ENCODE measurements at places on chromosomes 7 and 10.
A peak's percentile ranks its signal among the peaks of the same experiment; 100 is the strongest.

DNA sequence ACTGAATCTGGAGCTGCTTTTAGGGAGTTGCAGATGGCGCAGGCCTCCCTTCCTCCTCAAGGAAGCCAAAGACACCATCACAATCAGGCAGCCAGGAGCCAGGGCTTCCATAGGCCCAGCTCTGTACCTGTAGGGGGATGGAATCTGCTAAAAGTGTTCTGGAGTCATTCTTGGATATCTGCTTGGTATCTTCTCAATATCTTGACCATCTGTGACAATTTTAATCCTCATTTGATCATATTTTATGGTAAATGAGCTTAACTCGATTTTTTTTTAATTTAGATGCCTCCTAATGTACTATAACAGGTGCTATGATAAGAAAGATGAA, 3.1 kb downstream of the ST7 start:
- no peak for DNase-seq

- DNase-seq, result no peak
Observed at GRCh38 chr10:91551856-91552255, 81.0 kb downstream of the PPP1R3C start.

GRCh38 chr10:28381903-28382347, 79.1 kb upstream of the MPP7 start:
- DNase-seq, result peak; percentile 61

DNA sequence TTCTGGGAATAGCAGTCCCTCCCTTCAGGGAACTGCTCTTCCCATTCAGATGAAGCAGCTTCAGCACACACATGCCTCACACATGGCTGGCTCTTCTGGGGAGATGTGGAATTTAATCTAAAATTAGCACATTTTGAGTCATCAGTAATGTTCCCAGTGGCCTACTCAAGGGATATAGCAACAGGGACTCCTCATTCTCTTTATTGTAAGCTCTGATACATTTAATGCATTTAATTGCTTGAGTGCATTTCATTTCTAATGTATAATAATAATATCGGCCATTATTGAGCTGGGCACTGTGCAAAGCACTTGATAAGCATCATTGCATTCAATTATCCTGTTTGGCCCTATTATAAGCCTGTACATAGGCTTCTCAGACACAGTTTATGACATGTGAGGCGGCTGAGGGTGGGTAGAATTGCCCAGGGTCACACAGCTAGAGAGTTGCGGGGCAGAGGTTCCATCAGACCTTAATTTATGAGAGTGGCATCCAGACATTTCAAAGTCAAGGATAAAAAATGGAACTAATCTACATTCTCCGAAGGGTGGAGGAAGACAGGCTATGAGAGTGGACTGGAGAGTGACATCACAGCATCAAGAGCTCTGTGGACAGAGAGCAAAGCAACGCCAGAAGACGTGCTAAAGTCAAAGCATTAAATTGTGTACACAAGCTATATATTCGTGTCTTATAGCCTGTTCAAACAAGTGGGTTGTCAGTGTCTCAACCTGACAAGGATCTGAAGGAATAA, 76.8 kb downstream of the LANCL2 start:
- peak; percentile 41 for DNase-seq

DNA sequence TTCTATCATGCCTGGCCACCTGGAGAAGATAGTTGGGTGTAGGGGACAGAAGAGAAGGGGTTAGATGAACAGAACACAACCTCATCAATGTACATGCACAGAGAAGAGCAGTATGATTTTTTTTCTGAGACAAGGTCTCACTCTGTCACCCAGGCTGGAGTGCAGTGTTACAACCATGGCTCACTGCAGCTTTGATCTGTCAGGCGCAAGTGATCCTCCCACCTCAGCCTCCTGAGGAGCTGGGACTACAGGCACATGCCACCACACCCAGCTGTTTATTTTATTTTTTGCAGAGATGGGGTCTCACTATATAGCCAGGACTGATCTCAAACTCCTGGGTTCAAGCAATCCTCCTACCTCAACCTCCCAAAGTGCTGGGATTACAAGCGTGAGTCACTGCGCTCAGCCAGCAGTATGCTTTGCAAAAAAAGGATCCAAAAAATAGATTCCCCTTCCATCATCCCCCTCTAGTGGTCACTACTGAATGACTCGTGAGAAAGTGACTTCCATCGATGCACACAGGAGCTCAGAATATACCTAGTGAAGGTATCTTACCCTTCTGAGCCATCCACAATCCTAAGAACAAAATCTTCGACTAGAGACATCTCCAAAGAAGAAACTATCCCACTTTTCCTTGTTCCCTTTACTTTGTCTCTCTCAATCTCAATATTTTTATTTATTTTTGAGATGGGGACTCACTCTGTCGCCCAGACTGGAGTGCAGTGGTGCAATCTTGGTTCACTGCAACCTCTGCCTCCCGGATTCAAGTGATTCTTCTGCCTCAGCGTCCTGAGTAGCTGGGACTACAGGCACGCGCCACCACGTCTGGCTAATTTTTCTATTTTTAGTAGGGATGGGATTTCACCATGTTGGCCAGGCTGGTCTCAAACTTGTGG, 21.0 kb downstream of the ZCWPW1 start:
- peak; percentile 34 for DNase-seq

GRCh38 chr10:44813201-44813600, 97.9 kb upstream of the TMEM72 start:
- DNase-seq, result no peak

DNA sequence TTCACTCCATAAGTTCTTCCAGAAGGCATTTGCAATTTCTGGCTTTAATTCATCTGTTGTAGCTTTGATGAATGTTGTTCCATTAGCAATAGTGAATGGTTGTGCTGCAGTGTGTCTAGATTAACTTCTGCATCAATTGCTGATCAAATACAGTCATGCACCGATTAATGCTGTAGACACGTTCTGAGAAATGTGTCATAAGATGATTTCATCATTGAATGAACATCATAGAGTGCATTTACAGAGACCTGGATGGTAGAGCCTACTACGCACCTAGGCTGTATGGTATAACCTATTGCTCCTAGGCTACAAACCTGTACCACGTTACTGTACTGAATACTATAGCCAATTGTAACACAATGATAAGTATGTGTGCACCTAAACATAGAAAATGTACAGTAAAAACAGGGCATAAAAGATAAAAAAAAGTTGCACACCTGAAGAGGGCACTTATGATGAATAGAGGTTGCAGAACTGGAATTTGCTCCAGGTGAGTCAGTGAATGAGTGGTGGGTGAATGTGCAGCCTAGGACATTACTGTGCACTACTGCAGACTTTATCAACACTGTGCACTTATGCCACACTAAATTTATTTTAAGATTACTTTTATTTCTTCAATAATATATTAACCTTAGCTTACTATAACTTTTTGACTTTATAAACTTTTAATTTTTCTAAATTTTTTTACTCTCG, 170.7 kb downstream of the HERPUD2 start:
- DNase-seq, result no peak

DNA sequence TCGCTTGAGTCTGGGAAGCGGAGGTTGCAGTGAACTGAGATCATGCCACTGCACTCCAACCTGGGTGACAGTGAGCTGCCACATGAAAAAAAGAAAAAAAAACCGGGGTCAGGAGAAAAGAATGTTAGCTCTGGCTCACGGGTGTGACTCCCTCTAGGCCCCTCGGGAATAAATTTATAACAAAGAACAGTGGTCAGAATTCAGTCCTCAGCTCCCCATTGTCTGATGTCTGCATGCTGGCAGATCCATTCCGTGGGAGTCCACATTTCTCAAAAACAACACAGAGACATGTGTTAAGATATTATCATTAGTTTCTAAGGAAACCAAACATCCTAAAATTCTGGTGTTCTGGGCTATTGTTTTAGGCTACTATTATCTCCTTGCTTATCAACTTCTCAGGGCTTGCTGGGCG, 90.6 kb downstream of the MARCHF5 start:
- DNase-seq, result no peak

GRCh38 chr10:55024713-55025112, 223.7 kb upstream of the PCDH15 start:
- DNase-seq, result no peak

DNA sequence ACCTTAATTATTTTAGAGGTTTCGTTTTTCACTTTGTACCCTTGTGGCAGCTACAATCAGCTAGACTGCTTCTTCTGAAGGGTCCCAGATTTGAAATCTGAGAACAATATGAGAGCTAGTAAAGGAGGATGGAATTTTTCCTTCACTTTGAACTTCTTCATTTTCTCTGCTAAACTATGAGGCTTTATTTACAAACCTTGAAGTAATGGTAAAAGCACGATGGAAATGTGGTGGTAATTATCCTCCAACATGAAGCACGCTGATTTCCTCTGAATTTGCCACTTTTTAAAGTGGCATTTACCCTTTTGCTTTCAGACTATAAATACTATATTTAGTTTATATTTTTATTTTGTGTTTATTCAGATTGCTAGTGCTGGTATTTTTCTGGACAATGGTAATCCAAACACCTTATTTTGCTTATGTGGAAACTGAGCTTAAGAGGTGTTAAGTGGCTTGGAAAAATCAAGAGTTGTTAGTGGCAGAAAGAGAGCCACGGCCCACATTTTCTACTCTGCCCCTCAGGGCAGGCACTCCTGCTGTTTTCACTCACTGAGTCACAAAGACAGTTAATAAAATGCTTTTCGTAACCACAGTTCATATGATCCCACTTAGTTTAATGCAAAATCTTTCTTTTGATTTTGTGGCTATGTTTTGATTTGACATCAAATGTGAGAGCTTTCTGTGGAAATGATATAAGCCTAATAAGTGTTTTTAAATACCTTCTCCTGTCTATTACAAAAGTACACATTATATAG, 2.7 kb downstream of the SSMEM1 start:
- DNase-seq, result no peak

DNA sequence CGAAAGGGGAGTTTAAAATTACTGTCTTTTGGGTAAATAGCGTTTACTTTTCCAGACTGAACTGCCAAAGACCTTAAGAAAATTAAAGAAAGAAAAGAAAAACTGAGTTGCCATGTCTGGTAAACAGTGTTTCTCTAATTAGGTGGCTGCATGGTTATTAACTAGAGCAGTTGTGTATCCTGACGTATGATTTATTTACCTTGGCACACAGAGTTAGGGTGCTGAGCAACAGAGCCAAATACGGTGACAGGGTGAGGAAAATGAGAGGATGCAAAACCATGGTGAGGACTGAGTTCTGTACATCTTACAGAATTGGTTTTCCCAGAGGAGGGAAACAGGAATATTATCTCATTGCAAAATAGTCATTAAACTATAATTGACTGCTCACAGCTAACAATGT, 546.4 kb upstream of the FZD8 start:
- no peak for DNase-seq

- no peak for DNase-seq
Observed at GRCh38 chr7:118182593-118183427, 1.2 kb upstream of the LSM8 start.

DNA sequence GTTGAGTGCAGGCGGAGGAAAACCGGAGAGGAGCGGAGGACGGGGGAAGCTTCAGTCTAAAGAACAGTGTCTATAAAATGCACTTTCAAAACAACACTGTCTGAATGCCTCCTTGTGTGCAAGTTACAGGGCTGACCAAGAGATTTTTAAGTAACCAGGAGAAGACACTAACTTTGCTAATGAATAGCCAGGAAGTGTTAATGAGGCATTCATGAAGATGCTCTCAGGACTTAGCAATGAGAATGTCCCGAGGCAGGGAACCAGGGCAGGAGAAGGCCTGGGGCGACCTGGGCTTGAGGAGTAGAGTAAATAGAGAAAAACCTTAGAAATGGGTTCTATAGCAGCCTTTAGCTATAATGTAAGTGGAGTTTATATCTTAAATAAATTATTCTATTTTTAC, 312.1 kb downstream of the SKIDA1 start:
- no peak for DNase-seq

- DNase-seq, result no peak
Observed at GRCh38 chr10:68870545-68871104, 30.5 kb upstream of the DDX50 start.

DNA sequence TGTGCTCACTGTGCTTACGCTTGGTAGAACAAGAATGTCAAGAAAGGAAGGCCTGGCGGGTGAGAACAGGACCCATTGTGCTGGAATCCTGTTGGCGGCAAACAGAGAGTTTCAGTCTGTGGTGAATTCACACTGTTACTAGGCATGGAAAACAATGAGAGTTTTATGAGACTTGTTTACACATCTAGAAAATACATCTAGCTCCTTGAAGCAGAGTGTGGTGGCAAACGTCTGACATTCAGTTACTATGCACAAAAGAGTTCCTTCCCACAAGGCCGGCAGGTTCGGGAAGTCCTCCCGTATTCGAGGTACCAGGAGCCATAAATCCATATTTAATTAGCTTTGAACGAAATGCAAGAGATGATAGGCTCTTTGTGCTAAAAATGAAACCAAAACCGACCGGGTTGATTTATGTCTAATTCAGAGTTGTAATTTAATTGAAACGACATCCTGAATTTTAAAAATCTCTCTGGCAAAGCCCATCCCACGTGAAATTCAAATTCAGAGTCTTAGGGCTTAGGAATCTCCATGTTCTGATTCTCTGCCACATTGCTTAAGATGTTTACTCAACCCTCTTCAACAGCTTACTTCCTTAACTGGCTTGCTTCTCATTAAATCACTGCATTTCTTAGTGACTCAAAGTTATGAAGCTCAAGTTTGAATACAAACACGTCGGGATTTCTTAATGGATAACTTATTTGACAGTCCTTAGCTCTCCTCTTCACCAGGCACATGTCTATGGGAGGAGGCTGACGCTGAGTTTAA, 299.9 kb upstream of the PITRM1 start:
- no peak for DNase-seq

- DNase-seq, result peak; percentile 33
Observed at GRCh38 chr10:109889867-109890266, 33.4 kb downstream of the XPNPEP1 start.

DNA sequence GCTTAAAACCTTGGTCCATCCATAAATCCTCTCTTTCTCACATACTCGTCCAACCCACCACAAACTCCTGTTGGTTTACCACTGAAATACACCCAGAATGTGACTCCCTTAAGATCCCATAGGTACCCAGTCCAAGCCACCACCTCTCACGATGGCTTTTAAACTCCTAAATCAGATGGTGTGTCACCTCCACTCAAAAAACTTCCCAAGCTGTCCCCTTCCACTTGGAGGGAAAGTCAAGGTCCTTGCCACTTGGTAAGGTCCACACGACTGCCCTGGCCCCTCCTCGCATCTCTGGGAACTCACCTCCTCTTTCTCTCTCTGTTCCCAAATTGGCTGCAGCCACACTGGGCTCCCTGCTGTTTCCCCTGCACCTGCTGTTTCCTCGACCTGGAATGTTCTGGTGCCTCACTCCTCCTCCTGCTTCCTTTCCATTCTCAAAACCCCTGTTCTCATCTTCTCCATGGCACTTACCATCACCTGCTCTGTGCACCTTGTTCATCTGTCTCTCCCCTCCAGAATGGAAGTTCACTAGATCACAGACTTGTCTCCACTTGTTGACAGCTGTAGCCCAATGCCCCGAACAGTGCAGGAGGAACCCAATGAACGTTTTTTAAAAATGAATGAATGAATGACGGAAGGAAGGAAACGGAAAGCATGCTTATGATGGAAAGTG, 23.0 kb downstream of the ZFAND2A start:
- no peak for DNase-seq

DNA sequence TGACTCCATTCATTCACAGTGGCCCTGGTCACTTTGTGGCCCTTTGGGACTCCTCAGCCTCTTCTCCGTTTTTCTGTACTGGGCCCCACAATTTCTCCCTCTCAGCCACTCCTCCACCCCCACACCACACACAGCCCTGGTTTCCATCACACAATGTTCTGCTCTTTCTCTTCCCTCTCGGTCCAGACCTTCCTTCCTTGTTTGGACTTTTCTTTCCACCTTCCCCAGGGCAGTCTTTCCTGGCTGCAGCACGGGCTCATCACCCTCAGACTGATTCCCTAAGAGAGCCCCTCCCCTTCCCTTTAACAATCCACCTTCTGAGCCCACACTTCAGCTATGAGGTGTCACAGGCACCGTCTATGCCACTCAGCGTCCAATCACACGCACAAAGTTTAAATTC, 25.7 kb downstream of the CPXM2 start:
- no peak for DNase-seq

- no peak for DNase-seq
Observed at GRCh38 chr10:33706191-33706590, 371.7 kb upstream of the NRP1 start.

Data from HS-5 (cell line).